Stimulated activated CD4-positive, alpha-beta T cell treated with anti-CD3 and anti-CD28 coated beads, TNF-alpha, amount 100 ng/mL, for 1 hour (primary cell): ENCODE measurements at places on chromosomes 4 and X.
A peak's percentile ranks its signal among the peaks of the same experiment; 100 is the strongest.

GRCh38 chr4:79141530-79141929 is 184.3 kb downstream of the NAA11 start:
- no peak for DNase-seq

- no peak for DNase-seq
Measured at GRCh38 chrX:47250017-47250347, 17.2 kb downstream of the USP11 start.

DNA sequence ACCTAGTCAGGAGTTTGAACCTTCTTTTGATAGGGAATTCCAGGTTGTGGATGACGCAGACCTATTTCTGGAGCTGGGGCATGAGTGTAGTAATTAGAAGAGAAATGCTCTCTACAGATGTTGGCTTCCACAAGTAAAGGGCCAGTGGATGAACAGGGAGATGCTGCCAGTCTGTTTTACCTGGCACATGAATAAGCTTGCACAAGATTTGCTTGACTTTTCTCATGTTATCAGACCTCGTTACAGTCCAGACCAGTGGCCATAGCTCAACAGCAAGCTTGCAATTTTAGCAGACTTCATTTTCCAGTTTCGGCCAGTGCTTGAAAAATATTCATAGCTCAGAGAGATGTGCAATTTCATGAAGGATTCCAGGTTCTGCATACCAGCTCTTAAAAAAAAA is 26.9 kb upstream of the SPANXB1 start:
- no peak for DNase-seq

- DNase-seq = peak; percentile 5
Measured at GRCh38 chr4:68498413-68499007, 51.2 kb downstream of the TMPRSS11E start.

DNA sequence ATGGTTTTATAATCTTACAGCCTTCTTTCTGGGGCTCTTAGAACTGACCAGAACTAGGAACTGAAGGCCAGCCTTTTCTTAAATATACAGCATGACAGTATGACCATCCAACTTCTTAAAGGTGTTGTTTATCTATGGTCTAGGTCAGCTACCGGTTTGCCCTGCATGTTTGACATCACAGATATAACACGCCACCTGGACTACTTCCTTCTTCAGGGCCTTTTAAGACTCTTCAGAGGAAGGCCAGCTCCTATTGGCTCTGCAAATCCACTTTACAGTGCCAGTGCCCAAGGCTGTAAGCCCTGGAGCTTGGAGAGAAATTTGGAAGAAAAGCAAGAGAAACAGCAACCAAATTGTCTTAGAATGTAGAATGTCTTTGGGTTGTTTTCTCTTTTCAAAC is 185.5 kb downstream of the MGST2 start:
- DNase-seq = no peak

DNA sequence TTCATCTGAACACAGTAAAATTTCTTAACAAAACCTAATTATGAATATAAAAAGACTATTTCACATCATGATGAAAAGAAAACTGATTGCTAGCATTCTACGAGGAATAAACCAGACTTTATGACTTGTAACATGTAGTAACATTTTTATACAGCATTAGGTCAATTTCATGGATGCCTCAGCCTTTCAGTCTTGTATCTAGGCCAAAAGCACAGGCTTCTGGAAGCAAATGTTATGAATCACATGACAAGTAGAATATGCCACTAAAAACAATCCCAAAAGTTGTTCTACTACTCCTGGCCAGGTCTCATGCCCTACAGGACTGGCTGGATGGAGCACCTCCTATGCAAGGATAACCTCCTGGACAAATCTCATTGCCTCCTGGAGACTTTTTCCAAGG is 101.2 kb downstream of the ARHGAP6 start:
- no peak for DNase-seq

DNA sequence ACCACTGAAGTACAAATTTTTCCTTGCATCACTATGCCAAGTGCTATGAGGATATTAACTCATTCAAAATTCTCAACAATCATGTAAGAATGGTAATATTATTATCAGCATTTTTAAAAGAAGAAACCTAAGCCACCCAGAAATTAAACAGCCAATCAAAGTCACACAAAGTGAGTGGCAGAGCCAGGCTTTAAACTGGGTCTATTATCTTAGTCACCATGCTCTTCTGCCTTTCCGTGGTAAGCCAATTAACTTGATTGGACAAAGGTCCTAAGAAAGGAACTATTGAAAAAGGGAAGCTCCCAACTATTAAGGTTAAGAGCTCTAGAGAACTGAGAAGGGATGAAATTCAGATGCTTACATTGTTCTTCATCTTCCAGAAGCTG is 111.5 kb downstream of the ASB9 start:
- DNase-seq = no peak

DNA sequence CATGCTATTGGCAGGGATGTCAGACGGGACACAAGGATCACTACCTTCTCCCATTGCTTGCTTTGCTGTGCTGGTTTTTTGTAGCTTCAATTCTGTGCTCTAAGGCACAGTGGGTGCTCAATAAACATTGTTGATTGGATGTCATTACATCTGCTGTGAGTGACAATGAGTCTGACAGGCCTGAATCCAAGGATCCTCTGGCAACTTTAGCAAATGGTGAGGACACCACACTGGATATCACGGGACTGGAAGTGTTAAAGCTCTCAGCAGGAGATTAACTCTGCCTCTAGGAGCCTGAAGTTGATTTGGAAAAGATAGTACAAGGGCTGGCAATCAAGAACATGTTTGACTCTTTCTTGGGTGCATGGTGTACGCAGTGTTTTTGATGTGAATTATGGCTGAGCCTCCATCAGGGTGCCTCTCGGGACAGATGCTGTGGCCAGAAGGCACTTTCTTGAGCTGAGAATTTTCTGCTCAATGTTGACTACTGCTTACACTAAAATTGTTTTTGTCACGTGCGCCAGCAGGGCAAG is 217.9 kb downstream of the ARAP2 start:
- no peak for DNase-seq

DNA sequence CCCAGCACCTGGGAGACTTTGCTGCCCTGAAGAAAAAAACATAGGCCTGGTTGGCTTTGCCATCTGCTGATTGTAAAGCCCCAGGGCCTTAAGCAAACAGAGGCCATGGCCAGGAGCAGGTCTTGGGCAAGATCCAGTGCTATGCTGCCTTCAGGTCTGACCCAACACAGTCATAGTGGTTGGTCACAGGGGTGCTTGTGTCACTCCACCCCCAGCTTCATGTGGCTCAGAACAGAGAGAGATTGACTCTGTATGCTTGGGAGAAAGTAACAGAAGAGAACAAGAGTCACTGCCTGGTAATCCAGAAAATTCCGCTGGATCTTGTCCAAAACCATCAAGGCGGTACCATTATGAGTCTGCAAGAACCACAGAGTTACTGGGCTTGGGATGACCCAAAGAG is 24.4 kb upstream of the SMARCA5 start:
- DNase-seq = no peak
